ENCODE measurements at places on chromosomes 6 and 20.

DNA sequence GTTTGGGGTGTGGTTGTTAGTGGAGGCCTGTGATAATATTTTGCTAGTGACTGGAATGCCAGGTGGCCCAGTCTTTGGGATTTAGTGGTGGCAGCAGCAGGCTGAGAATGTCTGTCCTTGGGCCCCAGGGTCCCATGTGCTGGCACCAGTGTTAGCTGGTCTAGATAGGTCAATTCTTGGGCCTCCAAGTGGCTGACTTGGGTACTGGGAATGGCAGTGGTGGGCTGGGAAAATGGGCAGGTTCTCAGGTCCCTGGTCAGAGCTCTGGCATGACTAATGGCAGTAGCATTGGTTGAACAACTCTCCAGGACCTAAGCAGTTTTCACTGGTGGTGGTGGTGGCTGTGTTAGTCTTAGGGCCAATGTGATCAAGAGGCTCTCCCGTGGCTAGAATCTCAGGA is 50.3 kb downstream of the OLIG3 start:
- no peaks in the 10 kb centered on the region for H3K27me3 ChIP-seq
- no peak for ATAC-seq
- H3K4me3 ChIP-seq = no peak overlapping the region
- peaks cover 6% of the 10 kb centered on the region for H3K4me1 ChIP-seq
- no peaks in the 10 kb centered on the region for H3K36me3 ChIP-seq

- H3K27me3 ChIP-seq = no peaks in the 10 kb centered on the region
- ATAC-seq = no peak
- no peaks in the 10 kb centered on the region for H3K36me3 ChIP-seq
- no peak overlapping the region for H3K4me3 ChIP-seq
Observed at GRCh38 chr20:25538838-25539665, 46.3 kb downstream of the NINL start.

- H3K27me3 ChIP-seq = peaks cover 5% of the 10 kb centered on the region
- no peaks in the 10 kb centered on the region for H3K36me3 ChIP-seq
Observed at GRCh38 chr6:126718600-126719327, 378.8 kb downstream of the CENPW start.

- no peaks in the 10 kb centered on the region for H3K36me3 ChIP-seq
- no peak overlapping the region for H3K27ac ChIP-seq
- ATAC-seq = no peak
- H3K4me1 ChIP-seq = peaks cover 5% of the 10 kb centered on the region
- peaks cover 23% of the 10 kb centered on the region for H3K27me3 ChIP-seq
- H3K4me3 ChIP-seq = no peak overlapping the region
Observed at GRCh38 chr6:33746036-33746600, 587 bp downstream of the IP6K3 start.

DNA sequence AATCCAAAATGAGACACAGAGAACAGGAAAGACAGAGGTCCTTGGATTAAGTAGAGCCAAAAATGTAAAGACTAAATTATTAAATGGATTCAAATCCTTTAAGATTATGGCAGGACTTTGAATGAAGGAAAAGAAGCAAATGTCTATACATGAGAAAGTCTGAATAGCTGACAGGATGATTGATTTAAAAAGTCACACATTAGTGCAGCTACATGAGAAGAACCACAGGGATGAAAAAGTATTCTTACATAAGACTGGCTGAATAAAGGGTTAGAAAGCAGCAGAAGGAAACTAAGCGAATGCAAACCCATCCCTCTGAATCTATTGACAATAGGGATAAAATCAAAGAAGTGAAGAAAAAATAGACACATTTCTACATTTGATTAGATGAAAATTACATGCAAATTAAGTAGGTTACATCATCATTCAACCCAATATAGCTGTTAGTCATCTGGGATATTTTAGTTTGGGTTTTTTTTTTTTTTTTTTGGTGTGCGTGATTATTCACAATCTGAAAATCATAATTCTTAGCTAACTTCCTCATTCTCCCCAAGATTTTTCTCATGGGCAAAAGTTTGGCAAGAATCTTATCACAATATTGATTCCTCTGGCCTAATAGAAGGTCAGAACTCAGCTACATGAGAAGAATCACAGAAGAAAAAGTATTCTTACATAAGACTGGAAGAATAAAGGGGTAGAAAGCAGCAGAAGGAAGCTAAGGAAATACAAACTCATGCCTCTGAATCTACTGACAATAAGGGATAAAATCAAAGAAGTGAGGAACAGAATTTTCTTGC is 845.4 kb downstream of the HACE1 start:
- no peak for ATAC-seq
- no peaks in the 10 kb centered on the region for H3K36me3 ChIP-seq
- H3K27me3 ChIP-seq = no peaks in the 10 kb centered on the region
- no peaks in the 10 kb centered on the region for H3K4me1 ChIP-seq

DNA sequence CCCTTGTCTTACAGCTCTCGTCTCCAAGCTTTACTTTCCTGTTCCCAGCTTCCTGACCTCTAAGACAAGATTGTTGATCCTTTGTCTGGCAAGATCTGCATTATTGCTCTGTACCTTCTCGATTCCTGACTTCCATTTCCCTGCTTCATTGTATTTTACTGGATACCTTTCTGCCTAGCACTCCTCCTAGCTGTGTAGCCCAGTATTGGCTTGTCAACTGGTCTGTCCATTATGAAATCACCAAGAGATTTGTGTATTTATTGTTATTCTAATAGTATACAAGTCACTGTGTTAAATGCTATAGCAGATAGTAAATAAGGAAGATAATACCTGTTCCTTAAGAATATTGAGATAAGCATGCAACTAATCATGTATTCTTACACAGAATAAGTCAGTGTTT is 305.4 kb downstream of the CDKAL1 start:
- peaks cover 8% of the 10 kb centered on the region for H3K36me3 ChIP-seq
- no peak overlapping the region for H3K27ac ChIP-seq
- no peak overlapping the region for H3K4me3 ChIP-seq
- H3K4me1 ChIP-seq = peaks cover 16% of the 10 kb centered on the region
- ATAC-seq = no peak
- no peaks in the 10 kb centered on the region for H3K27me3 ChIP-seq

GRCh38 chr6:24273096-24273870 is 84.6 kb downstream of the DCDC2 start:
- no peak overlapping the region for H3K4me3 ChIP-seq
- H3K27me3 ChIP-seq = peaks cover 10% of the 10 kb centered on the region
- no peaks in the 10 kb centered on the region for H3K4me1 ChIP-seq
- no peaks in the 10 kb centered on the region for H3K36me3 ChIP-seq
- no peak for ATAC-seq

GRCh38 chr6:6951355-6951754 is 156.4 kb upstream of the RREB1 start:
- no peak overlapping the region for H3K4me3 ChIP-seq
- H3K27me3 ChIP-seq = peaks cover 4% of the 10 kb centered on the region
- H3K4me1 ChIP-seq = no peaks in the 10 kb centered on the region

DNA sequence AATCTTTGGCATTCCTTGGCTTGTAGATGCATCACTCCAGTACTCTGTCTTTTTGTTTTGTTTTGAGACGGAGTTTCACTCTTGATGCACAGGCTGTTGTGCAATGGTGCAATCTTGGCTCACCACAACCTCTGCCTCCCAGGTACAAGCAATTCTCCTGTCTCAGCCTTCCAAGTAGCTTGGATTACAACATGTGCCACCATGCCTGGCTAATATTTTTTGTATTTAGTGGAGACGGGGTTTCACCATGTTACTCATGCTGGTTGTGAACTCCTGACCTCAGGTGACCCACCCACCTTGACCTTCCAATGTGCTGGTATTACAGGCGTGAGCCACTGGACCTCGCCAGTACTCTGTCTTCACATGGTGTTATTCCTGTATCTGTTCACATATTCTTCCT is 35.8 kb upstream of the LGSN start:
- ATAC-seq = no peak
- no peaks in the 10 kb centered on the region for H3K36me3 ChIP-seq
- H3K27ac ChIP-seq = no peak overlapping the region

DNA sequence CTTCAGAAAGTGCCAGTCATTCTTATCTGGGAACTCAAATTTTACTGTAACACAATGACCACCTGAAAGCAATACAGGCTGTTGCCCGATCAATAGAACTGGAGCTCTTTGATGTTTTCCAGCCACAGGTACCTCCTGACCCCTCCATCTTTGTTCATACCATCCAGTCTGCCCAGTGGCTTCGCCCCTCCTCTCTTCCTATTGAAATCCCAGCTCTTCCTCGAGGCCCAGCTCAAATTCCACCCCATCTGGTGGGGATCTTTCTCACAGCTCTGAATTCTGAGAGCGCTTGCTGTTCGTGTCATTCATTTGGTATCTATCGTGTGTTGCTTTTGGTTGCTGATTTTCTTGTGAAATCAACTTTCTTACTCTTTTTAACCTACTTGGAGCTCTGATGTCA is 87.9 kb upstream of the CNKSR3 start:
- H3K27me3 ChIP-seq = no peaks in the 10 kb centered on the region
- H3K4me3 ChIP-seq = no peak overlapping the region
- peaks cover 4% of the 10 kb centered on the region for H3K4me1 ChIP-seq
- no peak for ATAC-seq
- no peak overlapping the region for H3K27ac ChIP-seq

DNA sequence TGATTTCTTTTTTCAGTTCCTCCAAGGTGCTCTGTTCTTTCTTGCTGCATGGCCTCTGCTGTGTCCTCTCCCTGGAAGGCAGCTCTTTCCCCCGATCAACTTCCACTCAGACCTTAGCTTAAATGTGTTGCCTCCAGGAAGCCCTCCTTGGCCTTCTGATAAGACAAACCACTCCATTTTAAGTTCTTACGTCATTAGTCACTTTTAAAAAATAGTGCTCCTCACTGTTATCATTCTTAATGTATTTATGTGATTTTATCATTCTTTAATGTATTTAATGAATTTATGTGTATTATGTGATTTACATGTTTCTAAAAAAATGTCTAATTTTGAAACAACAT is 12.2 kb upstream of the MANBAL start:
- no peak overlapping the region for H3K4me3 ChIP-seq
- peaks cover 8% of the 10 kb centered on the region for H3K4me1 ChIP-seq
- no peak overlapping the region for H3K27ac ChIP-seq
- no peak for ATAC-seq

- ATAC-seq = no peak
- H3K27ac ChIP-seq = no peak overlapping the region
- no peaks in the 10 kb centered on the region for H3K4me1 ChIP-seq
- no peak overlapping the region for H3K4me3 ChIP-seq
- no peaks in the 10 kb centered on the region for H3K36me3 ChIP-seq
Observed at GRCh38 chr6:53682632-53683031, 17.1 kb upstream of the KLHL31 start.

- no peak overlapping the region for H3K27ac ChIP-seq
- H3K4me1 ChIP-seq = no peaks in the 10 kb centered on the region
- no peak for ATAC-seq
- no peaks in the 10 kb centered on the region for H3K27me3 ChIP-seq
- no peaks in the 10 kb centered on the region for H3K36me3 ChIP-seq
Observed at GRCh38 chr6:105616521-105616920, 213.6 kb upstream of the PREP start.

DNA sequence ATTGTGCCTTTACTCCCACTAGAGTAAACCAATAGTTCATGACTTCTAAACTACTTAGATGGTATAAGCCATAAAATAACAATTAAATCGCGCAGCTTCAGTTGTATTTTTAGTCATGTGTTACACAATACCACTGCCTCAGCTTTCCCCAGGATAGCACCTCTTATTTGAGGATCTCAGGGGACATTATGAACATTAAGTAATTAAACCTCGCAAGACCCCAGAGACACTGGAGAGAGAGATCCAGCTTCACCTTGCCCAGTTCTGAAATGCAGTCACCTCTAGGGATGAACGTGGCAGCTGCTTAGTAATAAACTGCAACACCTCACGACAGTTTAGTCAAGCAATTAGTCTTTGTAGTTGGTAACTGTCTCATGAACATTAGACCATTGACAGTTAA is 87.1 kb downstream of the CFAP61 start:
- no peak overlapping the region for H3K27ac ChIP-seq
- H3K4me3 ChIP-seq = no peak overlapping the region
- H3K27me3 ChIP-seq = no peaks in the 10 kb centered on the region
- no peaks in the 10 kb centered on the region for H3K4me1 ChIP-seq
- ATAC-seq = no peak
- H3K36me3 ChIP-seq = no peaks in the 10 kb centered on the region

GRCh38 chr20:3674995-3675900 is 6.6 kb downstream of the ADAM33 start:
- H3K27me3 ChIP-seq = peaks cover 42% of the 10 kb centered on the region
- no peak for ATAC-seq
- H3K27ac ChIP-seq = no peak overlapping the region
- H3K4me1 ChIP-seq = peaks cover 6% of the 10 kb centered on the region
- no peaks in the 10 kb centered on the region for H3K36me3 ChIP-seq
- H3K4me3 ChIP-seq = no peak overlapping the region
